Astrocyte (in vitro differentiated cells and primary cell): ENCODE measurements at places on chromosomes 4 and X.

GRCh38 chr4:10664408-10664807 lies 20.2 kb downstream of the CLNK start:
- DNase-seq, result peak; percentile 96

GRCh38 chr4:43993196-43993902 lies 455.3 kb downstream of the KCTD8 start:
- no peak for DNase-seq

DNA sequence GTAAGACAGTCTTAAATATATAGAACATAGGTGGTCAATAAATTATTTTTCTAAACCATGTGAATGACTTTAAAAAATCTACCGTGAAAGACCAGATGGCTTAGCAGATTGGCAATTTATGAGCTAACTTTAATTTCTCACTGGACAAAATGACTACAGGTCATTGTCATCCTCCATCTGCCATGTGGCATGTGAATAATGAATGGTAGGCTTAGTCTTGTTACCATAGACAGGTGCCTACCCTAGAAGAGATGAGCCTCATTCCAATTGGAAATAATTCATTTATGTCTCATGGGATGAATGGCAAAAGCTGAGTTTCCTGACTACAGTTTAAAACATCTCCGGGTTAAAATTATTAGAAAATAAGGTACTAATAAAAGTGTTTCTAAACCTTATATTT lies 1043.3 kb downstream of the FAT4 start:
- no peak for DNase-seq

GRCh38 chr4:139975830-139976272 lies 178.1 kb downstream of the MAML3 start:
- no peak for DNase-seq

DNA sequence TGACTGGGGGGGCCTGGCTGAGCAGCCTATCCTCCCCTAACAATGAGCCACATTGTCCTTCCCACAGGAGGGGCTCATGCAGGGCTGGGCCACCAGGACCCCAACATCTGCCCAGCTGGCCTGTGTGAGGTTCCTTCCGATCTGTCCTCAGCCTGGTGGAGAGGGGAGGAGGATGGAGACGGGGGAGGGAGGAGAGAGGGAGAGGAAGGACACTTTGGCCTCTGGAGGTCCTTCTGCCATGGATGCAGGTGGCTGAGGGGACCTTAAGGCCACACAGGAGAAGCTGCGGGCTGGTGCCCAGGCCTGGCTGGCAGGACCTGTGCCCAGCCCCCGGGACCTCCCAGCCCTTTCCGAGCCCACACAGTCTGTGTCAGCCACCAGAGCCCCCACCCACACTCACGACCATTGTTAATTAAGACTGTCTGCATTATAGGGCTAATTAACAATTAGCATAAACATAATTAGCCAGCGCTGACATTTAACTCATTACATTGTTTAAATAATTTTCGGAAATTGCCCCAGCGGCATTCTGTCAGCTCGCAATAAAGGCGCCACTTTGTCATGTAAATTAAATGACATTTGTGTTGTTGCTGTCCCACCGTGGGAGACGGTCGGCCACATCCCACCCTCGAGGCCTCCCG lies 53.0 kb upstream of the NKX1-1 start:
- DNase-seq, result no peak

DNA sequence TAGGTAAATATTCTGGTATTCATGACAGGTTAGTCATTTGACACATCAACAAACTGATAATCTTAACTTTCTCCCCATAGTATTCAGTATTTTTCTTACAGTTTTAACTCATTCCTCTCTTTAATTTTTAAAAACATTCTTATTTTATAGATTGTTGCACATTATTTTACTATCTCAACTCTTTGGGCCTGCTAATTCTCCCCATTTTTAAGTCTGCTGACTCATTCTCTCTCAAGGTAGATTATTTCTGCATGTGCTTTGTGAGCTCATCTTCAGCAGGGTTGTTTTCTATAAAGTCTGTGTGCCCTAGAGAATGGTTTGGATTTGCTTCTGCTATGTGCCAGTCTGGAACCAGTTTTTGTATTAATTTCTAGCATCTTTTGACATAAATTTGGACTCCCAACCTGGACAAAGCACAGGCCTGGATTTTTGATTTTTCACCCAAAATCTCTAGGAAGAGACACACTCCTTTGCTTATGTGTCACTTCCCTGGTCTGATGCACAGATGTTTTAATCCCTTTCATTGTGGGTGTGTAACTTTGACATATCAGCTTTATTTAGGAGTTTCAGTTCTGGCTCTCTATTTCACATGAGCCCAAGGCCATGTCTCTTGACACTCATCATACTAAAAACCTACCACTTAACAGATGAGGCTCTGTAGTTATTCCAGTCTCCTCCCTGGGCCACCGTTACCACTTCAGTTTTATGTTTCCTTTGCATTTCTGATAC lies 194.3 kb upstream of the PGRMC2 start:
- DNase-seq, result no peak

GRCh38 chr4:184380707-184381106 lies 93.6 kb downstream of the IRF2 start:
- DNase-seq, result no peak

- no peak for DNase-seq
Observed at GRCh38 chr4:98204236-98204553, 57.0 kb upstream of the RAP1GDS1 start.

- DNase-seq, result no peak
Observed at GRCh38 chr4:183350317-183351071, 28.3 kb upstream of the CLDN24 start.
